ENCODE measurements at places on chromosomes 7 and 10.

- DNase-seq = no peak
These were observed 1.9 kb downstream of the SFTPD start for GRCh38 chr10:79947083-79947415.

DNA sequence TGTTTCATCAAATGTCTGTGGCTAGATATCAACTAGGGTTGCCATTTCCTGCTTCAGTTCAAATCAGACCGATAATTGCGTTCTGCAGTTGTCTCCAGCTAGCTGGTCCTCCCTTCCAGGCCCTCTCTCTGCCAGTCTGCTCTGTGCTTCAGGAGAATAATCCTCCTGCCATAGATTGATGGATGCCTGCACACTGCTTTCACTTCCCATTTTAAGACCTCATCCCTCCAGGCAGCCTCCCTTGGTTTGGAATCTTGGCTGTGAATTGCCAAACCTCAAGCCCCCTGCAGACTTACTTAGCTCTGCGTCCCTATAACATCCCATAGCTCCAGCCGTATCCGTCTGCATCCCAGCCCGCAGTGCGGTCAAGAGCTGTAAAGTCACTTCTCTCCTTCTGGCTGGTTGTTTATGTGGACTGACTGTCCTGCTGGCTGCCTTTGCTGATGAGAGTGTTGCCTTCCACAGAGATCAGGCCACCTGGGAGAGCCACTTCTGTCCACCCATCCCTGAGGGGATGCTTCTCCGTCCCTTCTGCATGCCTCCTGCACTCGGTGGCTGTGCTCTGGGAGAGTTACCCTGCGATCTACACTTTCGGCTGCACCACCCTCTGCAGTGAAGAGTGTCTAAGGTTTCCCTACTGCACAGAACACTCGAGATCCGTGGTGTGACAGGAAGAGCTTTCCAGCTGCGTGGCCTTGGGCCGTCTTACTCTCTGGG lies 22.4 kb upstream of the KLF6 start:
- no peak for DNase-seq

GRCh38 chr10:120616311-120616911 lies 159.4 kb downstream of the PLPP4 start:
- DNase-seq = no peak

GRCh38 chr10:90579602-90580242 lies 278.1 kb downstream of the HTR7 start:
- peak; percentile 19 for DNase-seq

DNA sequence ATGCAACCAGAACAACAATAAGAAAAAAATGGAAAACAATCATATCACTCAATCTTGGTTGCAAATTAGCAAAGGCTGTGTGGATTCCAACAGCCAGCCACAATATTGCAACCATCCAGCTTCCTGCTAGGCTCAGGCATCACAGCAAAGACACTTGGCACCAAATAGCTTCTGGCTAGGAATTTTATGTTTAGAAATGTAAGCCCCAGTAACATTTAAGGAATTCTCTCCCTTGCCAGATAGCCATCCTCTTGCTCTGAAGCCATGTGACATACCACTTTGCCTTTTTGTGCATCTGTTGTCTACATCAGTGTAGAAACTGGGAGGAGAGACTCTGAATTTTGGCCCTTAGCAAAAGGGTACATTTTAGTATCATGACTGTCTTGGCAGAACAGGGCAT lies 22.2 kb downstream of the MKX start:
- DNase-seq = no peak

DNA sequence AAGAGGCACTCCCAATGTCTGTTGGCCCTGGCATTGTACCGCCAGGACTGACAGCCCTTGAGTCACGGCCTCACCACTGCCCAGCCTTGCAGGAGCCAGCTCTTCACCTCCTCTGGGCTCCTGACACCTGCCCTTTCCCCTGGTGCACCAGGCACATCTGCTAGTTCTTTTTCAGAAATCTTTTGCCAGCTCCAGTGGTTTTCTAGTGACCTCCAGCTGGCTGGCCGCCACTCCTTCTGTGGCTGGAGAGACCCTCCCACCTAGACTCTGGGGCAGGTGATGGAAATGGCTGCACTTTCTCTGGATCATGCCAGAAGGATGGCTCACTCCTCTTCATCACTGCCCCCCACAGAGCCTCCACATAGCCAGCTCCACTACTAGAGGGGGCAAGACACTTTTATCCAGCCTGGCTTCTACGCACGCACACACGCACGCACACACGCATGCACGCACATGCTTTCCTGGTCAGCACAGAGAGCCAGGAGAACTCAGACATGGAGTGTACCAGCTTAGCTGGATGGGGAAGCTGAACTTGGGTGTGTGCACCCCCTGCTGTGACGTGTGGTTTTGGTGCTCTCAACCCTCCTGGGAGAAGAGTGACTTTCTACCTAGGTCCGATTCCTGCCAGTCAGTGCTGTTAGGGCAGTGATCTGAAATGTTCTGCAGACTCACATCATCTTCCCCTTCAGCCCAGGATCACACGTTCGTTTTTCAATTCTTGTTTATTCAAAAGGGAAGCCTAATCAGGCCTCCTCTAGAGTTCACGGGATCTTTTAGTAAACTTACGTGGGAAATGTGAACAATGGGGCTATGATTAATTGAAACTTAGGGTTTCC lies 222.0 kb downstream of the PRPF18 start:
- DNase-seq = no peak

- DNase-seq = no peak
These were observed 255.6 kb downstream of the OTUD1 start for GRCh38 chr10:23694446-23694920.

DNA sequence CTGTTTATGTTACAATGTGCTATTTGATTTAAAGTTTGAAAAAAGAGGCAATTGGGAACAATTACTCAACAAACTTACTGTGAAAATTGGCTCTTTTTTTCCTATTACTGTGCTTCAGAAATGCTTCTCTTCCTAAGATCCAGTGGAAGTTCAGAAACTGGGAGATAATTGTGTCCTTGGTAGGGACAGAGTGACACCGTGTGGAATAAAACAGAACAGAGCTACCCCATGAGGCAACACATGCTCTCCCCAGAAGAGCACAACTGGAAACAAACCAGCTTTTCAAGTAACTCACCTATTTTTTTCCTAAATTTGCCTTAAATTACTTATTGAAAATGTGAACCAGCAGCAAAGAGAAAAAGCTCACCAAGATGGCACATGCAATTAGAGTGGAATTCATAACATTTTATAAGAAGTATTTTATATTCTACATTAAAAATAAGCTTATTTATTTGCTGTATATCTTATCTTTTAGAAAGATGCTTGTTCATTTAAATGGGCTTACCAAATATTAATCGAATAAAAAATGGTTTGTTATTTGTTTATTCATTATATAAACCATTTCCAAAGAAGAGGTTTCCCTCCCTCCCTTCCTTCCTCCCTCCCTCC lies 346.1 kb upstream of the ANKRD30A start:
- peak; percentile 63 for DNase-seq

DNA sequence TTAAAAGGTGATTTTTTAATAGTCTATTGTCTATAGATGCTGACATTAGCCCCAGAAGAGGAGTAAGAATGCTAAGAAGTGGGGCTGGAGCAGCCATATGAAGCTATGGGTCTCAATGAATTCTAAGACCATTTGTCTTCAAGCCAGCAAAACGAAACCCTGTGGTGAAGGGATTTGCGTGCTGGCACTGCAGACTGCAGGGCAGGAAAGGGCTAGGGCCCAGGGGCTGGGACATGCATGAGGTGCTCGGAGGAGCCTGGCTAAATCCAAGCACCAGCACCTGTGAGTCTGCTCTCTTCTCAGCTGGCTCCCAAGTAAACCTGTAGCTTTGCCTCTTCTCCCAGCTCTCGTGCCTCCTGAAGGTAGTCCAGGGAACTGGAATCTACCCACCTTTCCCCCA lies 1.3 kb upstream of the NDST2 start:
- no peak for DNase-seq

- peak; percentile 14 for DNase-seq
These were observed at the start of gene PCLO for GRCh38 chr7:83162402-83163256. Gene PCLO (minus strand): TSS chr7:83162884. CDS start chr7:83162592, 292 bp downstream.

GRCh38 chr7:68425377-68425776 lies 1172.9 kb upstream of the AUTS2 start:
- DNase-seq = no peak

GRCh38 chr10:6239213-6239991 lies 36.7 kb downstream of the PFKFB3 start:
- DNase-seq = peak; percentile 95

DNA sequence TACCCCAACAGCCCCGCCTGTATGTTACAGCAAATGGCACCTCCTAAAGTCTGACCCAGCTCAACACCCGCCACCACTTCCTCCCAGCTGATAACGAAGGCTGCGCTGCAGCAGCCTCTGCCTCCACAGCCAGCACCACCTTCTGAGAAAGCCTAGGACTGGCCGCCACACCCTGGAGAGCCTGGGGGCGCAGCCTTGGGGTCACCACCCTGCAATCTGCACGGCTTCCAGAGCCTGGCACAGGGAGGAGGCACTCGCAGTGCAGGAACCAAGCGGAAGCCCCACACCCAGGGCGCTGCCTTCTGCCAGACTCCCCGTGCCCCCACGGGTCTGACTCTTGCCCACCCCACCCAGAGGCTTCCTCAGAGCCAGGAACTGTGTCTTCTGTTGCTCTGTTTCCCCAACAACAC lies 112.5 kb downstream of the MAD1L1 start:
- no peak for DNase-seq

- DNase-seq = no peak
These were observed 700 bp downstream of the NIPSNAP2 start for GRCh38 chr7:55965100-55965470.

GRCh38 chr10:132534391-132535064 lies 3.1 kb upstream of the INPP5A start:
- no peak for DNase-seq

Measured in LHCN-M2 (cell line).